CD4-positive, alpha-beta T cell treated with Interferon gamma for 1 hour (primary cell): ENCODE measurements at places on chromosomes 3 and 15.

GRCh38 chr15:57780471-57780870, 74.0 kb downstream of the POLR2M start:
- no peak for DNase-seq

DNA sequence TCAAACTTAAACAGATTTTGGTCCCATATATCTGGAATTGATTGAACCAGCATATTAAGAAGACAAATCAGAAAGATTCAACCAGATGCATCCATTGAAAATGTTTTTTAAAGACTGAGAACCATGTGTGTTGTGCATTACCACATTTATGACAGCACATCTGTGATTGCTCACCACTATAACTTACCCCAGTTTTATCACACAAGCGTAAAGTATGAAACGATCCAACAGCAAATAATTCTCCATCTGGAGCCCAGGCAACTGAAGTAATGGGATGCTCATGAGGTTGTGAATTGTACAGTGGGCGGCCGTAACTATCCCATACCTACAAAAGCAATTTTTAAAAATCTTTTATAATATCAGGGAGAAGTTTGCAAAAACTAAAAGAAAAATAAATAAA, 43.2 kb downstream of the IFT80 start:
- DNase-seq: no peak

DNA sequence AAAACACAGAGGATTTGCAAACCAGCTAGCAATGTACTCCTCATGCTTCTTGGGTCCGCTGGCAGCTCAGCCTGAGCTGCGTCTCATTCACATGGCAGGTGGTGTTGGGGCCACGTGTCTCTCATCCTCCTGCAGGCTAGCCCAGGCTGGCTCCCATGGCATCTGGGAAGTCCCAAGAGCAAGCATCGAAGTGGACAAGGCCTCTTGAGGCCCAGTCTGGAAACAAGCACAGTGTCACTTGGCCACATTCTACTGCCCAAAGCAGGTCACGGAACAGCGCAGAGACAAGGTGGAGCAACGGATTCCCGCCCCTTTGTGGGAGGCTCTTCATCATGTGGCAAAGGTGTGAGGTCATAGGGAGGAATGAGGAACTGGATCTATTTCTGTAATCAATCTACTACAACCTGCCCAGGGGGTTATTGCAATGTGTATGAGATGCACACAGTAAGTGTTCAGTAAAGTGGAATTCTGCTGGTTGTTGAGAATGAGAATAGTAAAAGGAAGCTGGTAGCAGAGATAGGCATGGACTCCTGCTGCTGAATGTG, 128.3 kb downstream of the TPRA1 start:
- DNase-seq: no peak

DNA sequence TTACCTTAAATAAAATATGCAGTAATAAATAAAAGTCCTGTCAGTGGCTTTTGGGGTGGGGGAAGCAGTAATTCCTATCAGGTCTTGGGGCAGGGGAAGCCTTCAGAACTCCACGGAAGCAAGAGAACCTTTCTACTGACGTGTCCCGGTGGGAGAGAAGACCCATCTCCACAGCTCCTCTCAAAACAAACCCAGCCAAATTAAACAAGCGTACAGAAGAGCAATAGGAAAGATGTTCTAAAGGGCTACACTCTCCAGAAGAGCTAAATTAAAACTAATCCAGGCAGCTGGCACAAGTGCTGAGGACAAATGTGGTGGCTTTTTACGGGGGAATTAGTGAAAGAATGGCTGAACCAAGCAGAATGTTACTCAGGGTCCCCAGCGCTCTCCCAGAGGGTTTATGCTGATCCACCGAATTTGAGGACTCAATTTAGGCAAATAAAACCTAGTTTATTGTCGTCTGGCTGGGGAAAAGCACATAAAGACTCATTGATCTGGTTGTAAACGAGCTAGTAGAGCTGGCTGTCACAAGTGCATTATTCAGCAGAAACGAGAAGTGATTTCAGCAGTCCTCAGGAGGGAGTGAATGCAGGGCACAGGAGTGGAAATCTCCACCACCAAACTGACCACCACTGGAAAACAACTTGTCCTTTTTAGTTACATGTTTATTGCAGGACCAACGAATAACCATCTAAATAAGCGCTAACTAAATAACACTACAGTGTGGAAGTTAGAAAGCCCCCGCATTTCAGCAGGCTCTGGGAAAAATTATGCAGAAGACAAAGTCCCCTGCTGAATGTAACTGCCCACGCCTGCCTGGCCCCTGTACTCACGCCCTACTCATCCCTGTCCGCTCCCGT, 13.5 kb downstream of the BFSP2 start:
- DNase-seq: no peak

DNA sequence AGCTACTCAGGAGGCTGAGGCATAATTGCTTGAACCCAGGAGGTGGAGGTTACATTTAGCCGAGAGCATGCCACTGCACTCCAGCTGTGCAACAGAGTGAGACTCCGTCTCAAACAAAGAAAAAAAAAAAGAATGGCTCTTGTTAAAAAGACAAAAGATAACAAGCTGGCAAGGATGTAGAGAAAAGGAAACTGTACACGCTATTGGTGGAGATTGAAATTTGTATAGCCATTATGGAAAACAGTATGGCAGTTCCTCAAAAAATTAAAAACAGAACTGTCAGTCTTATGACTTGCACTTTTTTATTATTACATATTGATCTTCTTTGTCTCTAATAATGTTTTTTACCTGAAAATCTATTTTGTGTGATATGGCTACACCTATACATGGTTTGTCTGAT, 41.9 kb downstream of the MEX3B start:
- DNase-seq: no peak
